Sciatic nerve (tissue), 2 donors: ENCODE measurements at places on chromosomes 13 and 19.

GRCh38 chr19:306151-306900, 15.1 kb upstream of the PLPP2 start:
- no peak for DNase-seq

GRCh38 chr13:67223742-67224141, 6.4 kb downstream of the PCDH9 start:
- DNase-seq: no peak

GRCh38 chr19:17456127-17456526, 4.6 kb downstream of the NXNL1 start:
- no peak for DNase-seq

GRCh38 chr19:54305141-54305540, 7.8 kb downstream of the LILRA5 start:
- DNase-seq: no peak
